ENCODE measurements at places on chromosomes 5 and 9.

DNA sequence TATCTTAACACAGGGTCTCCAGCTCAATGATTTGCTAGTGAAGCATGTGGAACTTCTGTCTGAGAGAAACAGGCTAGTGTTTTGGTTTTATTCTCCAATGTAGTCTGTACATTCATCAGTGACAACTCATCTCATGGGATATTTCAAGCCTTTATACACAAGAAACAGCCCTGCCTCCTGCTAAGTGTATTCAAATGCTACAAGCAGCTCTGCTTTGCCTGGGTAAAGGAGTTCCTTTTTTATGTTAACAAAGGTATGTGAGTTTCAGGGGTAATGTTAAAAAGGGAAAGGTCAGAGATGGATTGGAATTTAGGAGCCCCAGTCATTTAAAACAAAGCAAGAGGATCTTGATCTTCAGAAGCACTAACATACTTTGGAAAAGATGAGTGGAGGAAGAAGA lies 498.7 kb downstream of the ISL1 start:
- no peak for DNase-seq

DNA sequence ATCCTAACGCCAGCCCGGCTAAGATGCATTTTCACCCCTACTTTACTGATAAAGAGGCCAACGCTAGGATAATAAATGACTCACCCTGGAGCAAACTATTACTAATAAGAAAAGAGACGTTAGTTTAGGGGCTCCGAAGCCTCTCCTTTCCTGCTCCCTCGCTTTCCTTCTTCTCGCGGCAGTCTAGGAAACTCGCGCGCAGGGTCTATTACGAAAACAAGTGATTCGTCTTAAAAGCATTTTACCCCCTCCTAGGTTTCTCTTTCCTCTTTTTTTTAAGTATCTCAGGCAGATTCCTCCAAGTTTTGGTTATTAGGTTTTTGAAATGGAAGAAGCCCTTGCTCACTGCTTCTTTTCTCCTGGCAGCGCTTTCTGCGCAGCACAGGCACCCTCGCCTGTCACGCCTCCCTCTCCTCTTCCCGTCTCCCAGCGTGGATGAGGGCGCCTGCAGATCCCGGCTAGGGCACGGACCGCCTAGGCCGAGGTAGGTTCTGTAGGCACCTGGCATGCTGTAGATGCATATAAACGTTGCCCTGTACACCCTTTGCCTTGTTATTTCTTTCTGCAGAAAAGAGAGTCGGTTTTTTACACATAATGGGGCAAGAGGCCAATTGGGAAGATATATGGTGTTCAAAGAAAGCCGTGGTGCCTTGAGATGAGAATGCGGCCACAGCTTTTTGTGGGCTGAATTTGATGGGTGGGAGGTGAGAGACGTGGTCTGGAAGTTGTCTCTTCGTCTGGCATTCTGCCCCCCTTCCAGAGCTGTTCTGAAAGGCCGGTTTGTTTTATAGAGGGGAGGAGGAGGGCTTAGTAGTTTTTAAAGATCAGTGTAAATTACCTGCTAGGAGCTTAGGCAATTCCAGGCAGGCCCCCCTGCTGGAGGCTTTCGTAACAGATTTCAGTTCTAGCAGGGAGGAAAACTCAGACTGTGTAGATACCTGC lies 983 bp downstream of the GCNT1 start:
- no peak for DNase-seq

DNA sequence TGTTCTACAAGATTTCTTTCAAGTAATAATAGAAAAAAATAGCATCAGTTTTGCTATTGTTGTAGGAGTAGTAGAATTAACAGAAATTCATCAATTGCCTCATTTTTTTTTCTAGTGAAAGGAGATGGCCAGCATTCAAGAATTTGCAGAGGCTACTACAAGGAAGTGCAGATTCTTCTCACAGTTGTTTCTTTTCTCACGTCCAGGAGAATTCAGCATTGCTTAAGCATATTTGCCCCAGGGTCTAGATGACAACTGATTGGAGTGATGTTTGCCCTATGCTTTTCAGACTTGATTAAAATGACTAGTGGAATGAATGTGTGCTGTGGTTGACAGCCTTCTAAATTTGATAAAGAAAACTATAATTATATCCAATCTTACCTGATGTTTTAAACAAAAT lies 46.6 kb upstream of the SLC12A2 start:
- DNase-seq: no peak

DNA sequence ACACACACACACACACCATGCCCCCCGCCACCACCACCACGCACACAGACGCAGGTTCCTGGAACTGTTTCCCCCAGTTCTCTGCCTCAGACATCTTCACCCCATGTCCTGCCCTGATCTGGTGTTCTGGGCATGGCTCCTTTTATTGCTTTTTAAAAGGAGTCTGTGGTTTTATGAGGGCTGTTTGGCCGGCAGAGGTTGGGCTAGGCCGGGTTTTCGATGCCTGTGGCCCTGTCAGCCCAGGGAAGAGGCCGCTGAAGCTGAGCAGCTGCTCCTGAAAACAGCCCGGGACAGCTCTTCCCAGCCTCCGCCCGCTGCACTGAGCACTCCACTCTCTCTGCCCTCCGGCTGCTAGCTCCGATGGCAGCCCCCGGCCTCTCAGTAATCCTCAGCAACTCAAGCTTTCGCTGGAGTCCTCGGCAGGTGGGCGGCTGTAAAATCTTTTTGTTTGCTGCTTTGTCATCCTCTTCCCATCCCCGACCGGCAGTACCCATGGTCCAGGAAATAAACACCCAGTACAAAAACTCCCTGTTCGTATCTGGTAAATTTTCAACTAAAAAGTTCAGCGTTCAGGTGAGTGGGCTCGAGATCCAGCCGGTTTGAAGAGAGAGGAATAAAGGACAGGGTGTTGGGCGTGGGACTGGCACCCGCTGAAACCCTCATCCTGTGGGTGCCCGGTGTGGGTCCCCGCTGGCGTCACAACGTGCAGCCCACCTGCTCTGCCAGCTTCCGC lies 103.0 kb upstream of the ERCC6L2 start:
- DNase-seq: no peak

GRCh38 chr5:138986186-138986800 lies 111.2 kb upstream of the LRRTM2 start:
- no peak for DNase-seq

GRCh38 chr9:118670011-118670953 lies 699.0 kb downstream of the BRINP1 start:
- no peak for DNase-seq

DNA sequence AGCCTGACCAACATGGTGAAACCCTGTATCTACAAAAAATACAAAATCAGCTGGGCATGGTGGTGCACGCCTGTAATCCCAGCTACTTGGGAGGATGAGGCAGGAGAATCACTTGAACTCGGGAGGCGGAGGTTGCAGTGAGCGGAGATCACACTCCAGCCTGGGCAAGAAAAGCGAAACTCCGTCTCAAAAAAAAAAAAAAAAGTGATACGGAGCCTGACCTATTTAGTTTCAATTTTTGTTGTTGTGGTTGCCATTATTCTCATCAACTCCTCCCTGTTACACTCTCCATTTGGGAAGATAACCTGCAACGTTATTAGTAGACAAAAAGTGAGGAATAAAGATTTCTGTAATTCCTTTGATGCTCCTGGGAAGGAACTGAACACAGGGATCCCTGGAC lies 1.3 kb downstream of the STOM start:
- no peak for DNase-seq

DNA sequence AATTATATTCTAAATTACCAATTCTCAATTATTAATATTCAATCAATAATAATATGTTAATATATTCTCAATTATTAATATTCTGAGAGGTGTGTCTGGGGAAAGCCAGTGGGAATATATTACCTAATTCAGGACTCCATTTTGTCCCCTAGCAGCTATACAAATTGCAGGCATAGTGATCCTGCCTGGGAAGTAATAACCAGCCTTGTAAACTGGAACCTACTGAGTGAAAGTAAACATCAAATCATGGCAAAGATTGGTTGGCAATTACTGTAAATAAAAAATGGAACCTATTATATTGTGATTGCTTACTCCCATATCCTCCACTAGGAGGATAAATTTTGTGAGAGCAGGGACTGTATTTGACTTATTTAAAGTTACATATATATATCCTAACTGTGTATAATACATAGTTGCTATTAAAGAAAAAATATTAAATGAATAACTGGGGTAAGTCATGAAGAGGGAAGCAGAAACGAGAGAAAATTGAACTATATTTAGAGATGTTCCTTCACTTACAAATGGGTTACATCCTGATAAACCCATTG lies 150.5 kb upstream of the ELL2 start:
- DNase-seq: no peak

- DNase-seq: no peak
These were observed 6.1 kb downstream of the RORB start for GRCh38 chr9:74503219-74503618.

GRCh38 chr9:68804911-68805889 lies 100.2 kb downstream of the PIP5K1B start:
- DNase-seq: no peak

GRCh38 chr5:125584140-125584520 lies 837.7 kb upstream of the ZNF608 start:
- DNase-seq: no peak

GRCh38 chr5:84480873-84481637 lies 96.4 kb upstream of the EDIL3 start:
- DNase-seq: no peak

GRCh38 chr5:169649486-169649885 lies 12.4 kb downstream of the DOCK2 start:
- no peak for DNase-seq

DNA sequence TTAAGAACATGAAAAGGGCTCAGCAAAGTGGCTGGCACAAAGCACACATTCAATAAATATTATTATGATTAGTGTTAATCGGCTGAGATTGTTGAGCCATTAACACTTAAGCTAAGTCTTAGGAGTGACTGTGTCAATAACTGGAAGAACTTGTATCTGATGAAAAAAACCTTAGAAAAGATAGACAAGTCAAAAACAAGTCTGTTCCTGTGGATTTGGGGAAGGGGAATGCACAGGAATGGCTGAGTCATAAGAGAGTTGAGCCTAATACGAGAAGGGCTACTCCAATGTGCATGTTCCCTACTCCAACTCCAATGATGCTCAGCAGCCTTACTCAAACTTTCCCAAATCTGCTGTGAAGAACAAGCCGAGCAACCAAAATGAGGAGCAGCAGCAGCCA lies 53.9 kb downstream of the MED27 start:
- no peak for DNase-seq

DNA sequence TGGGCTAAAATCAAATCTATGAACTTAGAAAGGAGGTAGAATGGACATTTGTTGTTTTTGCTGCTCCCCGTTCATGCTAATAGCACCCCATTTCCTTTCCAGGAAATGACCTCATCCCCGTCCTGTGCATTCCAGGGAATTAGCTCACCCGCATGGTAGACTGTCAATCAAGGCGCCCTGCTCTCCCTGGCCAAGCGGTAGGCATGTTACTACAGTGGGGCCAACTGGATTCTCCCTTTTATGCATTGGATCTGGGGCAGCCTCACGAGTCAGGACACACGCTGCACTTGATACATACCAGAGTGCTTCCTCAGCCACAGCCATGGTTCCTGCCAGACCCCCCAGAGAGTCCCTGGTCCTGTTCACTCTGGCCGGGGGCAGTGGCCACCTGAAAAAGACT lies 111.0 kb upstream of the PTCH1 start:
- no peak for DNase-seq

DNA sequence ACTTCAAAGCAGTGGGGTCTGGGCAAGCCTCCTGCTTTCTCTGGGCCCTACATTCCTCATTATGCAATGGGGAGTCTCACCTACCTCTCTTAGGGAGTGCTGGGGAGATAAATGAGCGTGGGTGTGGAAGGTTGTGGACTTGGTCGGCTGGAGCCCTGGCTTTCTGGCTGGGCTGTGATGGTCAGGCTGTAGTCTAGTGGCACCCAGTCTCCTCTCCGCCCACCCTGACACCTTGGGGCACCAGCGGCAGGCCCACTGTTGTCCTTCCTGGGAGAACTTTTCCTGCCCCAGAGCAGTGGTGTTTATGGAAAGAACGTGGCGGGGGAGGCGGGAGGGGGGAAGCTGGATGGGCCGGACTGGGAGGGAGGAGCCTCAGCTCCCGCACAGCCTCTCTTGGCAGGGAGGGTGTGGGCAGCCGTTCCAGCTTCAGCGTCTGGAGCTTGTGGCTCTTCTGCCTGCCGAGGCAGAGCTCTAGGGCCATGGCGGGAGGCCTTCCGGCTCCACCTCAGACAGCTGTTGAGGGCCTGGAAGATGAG lies 4.1 kb downstream of the PTGS1 start:
- no peak for DNase-seq

- DNase-seq: no peak
These were observed 246.2 kb downstream of the EFNA5 start for GRCh38 chr5:107424491-107424890.

- no peak for DNase-seq
These were observed 197.2 kb downstream of the SEMA6A start for GRCh38 chr5:116377276-116378006.

- no peak for DNase-seq
These were observed 27.3 kb downstream of the FOXE1 start for GRCh38 chr9:97880336-97880735.

- DNase-seq: no peak
These were observed 121.7 kb downstream of the OLFM1 start for GRCh38 chr9:135209136-135209535.

- peak; percentile 76 for DNase-seq
These were observed 44.9 kb downstream of the MACROH2A1 start for GRCh38 chr5:135353952-135354721.

DNA sequence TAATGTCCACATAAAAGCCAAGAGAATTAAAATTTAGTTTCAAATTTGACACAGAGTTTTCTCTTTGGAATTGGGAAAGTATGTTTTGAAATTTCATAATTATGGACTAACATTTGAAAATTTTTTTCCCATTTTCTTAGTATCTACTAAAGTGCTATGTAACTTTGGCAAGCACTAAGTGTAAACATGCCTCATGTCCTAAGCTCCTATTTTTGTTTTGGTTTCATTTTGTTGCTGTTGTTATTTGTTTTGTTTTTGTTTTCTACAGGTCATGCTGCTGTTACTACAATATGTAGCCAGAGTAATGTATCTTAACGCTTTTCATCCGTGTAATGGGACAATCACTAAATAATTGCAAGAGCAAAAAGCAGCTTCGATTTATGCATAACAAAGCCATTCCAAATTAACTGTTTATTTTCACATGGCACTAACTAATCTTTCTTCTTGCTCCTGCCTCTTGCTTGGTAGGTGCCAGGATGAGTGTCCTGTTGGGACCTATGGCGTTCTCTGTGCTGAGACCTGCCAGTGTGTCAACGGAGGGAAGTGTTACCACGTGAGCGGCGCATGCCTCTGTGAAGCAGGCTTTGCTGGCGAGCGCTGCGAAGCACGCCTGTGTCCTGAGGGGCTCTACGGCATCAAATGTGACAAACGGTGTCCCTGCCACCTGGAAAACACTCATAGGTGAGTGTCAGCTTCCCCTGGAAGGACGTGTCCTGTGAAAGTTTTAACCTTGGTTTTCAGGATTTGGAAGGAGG lies 107.3 kb upstream of the PRRC1 start:
- no peak for DNase-seq

- no peak for DNase-seq
These were observed 9.1 kb downstream of the AFAP1L1 start for GRCh38 chr5:149280802-149281201.

GRCh38 chr9:17484906-17485305 lies 94.0 kb upstream of the SH3GL2 start:
- DNase-seq: peak; percentile 29

DNA sequence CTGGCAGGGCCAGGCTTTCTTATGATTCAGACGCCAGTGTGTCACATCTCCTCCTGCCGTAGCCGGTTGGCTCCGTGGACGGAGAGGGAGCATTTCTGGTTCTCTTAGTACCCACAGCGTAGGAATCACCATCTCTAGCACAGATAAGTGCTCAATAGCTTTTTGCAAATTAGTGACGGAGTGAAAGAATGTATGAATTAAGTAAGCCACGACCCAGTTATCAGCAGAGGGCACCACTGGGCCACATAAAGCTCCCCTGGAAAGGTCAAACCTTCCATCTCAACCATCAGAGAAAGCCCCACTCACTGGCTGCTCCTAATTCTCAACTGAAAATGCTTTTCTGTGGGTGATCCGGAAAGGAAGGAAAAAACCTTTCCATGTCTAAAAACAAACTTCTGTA lies 317.0 kb upstream of the ADCY2 start:
- DNase-seq: no peak

Data from fibroblast of skin of left quadriceps (primary cell).